ENCODE measurements at places on chromosomes 5 and 9. TPM values are rescaled to one million over a fixed set of nuclear protein-coding genes. Genes with fewer than 3 reads are reported as not detected.

ABHD17B gene
- total RNA-seq: 11.3 TPM

RANBP17 gene
- total RNA-seq: 21.1 TPM

SIT1 gene
- not detected for total RNA-seq

PCDHGA5 gene
- total RNA-seq: 1.8 TPM
